ENCODE measurements at places on chromosomes 6 and 20.

DNA sequence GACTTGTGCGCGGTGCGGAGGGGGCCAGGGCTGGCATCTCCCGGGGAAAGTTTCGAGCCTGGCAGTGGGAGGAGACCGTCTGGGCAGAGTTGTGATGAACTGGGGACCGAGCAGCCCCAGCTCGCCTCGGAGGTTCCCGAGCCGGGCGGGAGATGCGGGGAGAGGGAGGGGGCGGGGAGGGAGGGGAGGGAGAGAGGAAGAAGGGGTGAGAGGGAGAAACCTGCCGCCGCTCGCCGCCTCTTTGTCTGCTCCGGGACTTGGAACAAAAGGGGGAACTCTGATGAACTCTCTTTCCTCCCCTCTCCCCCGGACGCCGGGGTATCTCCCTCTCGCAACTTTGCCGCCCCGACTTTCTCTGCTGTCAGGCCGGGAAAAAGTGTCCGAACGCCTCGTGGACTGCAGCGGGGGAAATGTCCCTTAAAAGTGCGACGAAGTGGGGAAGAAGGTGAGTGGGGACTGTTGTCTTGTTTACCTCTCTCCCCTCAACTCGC lies 72.7 kb downstream of the SOX4 start:
- no peak for DNase-seq

DNA sequence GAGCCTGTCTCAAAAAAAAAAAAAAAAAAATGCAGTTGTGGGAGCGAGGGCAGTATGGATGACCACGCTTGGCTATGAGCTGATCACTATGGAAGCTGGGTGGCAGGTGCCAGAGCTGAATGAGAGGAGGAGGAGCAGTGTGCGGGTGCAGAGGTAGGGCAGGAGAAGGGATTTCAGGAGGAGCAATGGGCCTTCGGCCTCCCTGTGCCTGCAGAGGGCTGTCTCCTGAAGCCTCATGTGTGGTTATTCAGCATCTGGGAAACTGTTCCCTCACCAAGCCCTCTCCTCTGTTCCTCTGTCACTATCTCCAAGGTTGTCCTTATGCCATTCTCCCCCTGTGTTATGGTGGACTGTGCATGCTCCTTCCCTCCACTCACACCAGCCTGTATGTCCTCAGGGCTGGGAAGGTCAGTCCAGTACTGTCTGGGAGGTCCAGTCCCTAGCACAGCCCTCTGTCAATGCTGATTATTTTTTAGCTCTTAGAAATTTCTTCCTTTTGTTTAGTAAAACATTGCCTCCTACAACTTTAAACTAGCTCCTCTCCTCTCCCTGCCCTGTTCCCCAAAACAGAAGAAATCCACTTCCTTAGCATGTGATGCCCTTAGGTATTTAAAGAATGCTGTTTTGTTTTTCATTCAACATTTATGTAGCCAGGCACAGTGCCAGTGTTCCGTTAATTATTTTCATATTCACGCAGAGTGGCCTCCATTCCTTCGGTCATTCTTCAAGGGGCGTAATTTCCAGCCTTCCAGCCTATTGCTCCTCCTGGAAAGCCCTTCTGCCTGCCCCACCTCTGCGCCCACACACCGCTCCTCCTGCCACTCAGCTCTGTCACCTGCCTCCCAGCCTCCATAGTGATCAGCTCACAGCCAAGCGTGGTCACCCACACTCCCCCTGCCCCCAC lies 48.9 kb downstream of the CNBD2 start:
- no peak for DNase-seq

GRCh38 chr6:50699051-50699775 lies 14.1 kb upstream of the TFAP2D start:
- no peak for DNase-seq

DNA sequence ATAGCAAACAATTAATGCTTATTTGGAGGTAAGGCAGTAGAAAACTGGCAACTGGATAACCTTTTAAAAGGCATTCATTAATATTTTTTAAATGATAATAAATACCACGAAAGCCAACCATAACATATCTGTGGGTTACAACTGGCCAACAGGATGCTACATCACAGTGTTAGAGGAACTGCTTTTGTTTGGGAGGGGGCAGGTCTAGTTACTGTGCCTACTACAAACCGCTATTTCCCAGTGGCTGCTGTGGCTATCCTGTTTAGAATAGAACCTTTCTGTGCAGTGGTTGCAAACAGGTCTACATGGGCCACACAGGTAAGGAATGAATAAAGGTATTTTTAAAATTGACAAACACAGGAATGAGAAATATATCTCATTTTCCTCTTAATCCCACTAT lies 976 bp downstream of the PIGT start:
- no peak for DNase-seq

- DNase-seq: no peak
Measured at GRCh38 chr20:47311967-47312681, 44.4 kb downstream of the ZMYND8 start.

- DNase-seq: no peak
Measured at GRCh38 chr20:59103573-59103972, 60.0 kb upstream of the ZNF831 start.

DNA sequence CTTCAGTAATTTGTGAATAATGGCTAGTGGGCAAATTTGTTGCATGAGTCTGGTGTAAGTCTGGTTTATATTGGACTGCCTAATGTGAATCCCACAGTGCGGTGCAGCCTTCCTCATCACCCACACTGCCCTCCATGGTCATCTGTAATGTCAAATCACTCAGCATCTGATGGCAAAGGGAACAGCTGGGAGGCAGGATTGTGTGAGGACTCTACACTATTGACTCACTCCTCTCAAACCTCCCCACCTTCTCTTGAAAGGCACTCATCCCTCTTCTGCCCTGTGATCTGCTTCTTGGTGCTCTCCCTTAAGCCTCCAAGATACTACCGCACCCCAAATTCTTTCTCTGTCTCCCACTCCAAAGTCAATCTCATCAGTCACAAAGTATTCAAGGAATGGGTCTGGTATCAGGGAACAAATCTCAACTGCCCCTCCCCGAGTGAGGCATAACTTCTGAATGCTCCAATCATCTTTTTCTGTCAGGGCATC lies 146.0 kb upstream of the BEND6 start:
- no peak for DNase-seq

- DNase-seq: no peak
Measured at GRCh38 chr6:47342824-47343223, 33.1 kb upstream of the TNFRSF21 start.

DNA sequence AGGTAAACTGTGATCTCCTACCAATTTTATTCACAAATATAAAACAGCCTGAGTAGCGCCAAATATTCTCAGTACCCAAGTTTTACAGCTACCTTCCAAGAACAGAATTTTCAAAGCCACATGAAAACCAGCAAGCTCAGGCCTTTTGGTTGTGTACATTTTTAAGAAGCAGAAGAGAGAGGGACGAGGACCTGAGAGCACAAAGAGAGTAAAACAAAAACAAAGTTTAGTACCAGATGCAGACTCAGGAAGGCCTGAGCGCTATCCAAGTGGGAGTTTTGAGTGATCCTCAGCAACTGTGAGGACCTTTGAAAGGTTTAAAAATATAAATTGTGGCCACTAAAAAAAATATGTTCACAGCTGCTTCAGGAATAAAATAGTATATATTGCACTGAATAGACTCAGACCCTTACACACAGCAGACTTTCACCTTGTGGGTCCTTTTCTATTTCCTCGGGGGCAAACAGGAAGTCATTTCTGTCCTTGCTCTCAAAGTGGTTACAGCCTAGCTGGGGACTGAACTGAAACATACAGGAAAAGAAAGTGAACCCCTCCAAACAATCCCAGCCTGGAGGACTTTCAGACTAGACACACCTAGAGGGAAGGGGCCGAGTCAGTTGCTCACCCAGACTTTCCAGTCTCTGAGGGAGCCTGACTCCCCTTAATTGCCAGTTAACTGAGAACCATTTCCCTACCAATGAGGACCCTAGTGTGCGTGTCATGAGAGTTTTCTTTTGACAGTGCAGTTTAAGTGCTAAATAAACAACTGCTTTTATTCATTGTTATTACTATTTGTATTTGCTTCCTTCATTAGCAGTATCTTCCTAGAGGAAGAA lies 48.5 kb upstream of the NT5E start:
- no peak for DNase-seq

DNA sequence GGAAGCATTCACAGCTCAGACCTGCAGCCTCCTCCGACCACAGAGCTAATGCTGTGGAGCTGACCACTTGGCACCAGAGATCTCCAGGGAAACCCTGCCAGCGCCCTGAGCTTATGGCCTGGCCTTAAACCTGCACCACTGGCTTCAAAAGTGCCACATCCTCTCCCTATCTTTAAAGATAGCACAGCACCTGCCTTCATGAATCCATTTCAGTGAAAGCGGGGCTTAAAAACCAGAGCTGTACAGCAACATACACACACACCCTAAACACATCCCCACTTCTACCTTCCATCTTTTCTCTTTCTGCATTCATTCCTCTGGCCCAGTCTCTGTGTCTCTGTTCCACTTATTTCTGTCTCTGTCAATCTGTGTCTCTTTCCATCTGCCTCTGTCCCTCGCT lies 59.8 kb upstream of the CCDC167 start:
- no peak for DNase-seq

GRCh38 chr6:31068669-31069340 lies 43.6 kb downstream of the C6orf15 start:
- peak; percentile 63 for DNase-seq

GRCh38 chr20:19874040-19874727 lies 116.1 kb downstream of the RIN2 start:
- DNase-seq: no peak

DNA sequence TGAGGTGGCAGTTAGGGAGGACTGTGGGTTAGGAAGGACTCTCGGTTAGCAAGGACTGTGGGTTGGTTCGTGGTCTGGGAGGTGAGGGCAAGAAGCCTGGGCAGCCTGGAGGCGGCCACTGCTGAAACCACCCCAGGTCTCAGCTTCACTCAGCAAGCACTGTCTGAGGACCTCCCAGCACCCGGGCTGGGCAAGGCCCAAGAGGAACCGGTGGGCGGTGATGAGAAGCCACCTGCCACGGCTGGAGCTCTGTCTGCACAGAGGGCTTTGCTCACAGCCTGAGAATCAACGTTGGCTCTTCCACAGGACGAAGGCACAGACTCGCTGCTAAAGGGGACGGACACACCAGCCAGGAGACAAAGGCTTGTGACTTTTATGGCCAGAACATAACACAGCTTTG lies 69.3 kb downstream of the DACT2 start:
- DNase-seq: no peak

- DNase-seq: peak; percentile 15
Measured at GRCh38 chr6:113425977-113426660, 431.0 kb upstream of the MARCKS start.

DNA sequence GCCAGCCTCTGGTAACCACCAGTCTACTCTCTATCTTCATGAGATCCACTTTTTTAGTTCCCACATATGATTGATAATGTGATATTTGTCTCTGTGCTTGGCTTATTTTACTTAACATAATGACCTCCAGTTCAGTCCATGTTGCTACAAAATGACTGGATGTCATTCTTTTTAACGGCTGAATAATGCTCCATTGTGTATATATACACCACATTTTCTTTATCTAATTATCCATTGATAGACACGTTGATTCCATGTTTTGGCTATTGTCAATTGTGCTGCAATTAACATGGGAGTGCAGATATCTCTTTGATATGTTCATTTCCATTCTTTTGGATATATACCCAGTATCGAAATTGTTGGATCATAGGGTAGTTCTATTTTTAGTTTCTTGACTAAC lies 89.3 kb downstream of the ATRN start:
- no peak for DNase-seq

- no peak for DNase-seq
Measured at GRCh38 chr6:46015119-46015968, at the start of gene CLIC5. Gene CLIC5, minus strand, starts transcription at chr6:46015860. Its CDS starts 318 bp downstream, at chr6:46015542.

GRCh38 chr6:8047541-8048292 lies 16.5 kb downstream of the BLOC1S5 start:
- DNase-seq: no peak

DNA sequence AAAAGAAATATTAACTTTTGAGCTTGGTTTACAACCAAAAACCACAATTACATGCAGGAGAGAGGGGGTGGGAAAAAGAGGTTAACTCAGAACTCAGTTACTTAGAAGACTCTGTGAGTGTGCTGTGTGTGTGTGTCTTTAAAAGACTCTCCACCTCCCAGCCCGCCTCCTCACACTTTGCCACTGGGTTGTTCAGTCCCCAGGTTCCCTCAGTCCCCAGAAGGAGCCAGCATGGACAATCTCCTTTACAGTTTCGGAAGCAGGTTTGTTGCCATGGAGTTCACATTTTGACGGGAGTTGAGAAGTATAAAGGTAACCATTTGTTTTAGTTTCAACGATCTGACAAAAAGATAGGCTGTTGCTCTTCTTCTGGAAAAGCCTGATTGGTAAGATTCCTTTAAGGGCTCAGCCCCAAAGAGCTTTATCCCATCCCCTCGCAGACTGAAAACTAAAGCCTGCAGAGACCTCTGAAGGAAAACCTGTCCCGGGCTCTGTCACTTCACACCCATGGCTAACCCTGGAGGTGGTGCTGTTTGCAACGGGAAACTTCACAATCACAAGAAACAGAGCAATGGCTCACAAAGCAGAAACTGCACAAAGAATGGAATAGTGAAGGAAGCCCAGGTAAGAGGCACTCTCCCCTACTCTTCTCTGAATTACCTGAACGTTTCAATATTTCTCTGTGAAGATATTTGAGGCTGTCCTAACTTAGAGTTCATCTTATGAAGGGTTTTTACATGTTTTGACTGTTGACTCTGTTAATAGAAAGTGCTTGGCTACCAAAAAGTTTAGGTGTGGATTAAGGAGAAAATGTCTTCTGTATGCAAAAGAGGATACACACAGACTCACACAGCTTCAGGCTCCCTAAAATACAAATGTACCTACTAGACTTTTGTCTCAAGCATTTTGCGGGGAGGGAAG lies at the start of gene SPTLC3:
TSS of gene SPTLC3 (plus strand) at position 212 of the 921 bp plus-strand sequence. CDS start at position 508, 296 bp downstream.
- no peak for DNase-seq

DNA sequence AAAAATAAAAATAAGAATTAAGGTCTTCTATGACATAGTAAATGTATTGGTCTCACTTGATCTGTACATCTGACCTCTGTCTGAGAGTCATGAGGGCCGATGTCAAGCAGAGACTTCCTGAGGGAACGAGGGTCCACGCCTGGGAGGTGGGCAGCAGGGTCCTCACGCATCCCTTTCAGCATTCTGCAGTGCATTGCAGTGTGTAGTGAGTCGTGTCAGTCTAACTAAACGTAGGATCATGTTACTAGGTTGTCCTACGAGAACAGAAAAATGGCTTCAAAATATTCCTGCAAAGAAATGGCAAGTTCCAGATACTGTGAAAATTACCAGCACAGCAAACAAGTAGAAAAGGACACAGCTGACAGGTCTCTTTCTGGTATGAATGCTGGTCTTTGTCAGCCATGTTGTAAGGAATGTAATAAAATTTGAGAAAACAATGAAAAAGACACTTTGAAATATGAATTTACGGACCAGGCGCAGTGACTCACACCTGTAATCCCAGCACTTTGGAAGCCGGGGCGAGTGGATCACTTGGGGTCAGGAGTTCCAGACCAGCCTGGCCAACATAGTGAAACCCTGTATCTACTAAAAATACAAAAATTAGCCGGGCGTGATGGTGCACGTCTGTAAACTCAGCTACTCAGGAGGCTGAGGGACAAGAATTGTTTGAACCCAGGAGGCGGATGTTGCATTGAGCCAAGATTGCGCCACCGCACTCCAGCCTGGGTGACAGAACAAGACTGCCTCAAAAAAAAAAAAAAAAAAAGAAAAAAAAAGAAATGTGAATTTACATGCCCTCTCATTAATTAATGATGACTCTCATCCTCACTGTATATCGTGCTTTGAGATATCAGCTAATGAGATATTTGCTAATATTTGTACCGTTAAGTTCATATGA lies 2.4 kb upstream of the AHCY start:
- no peak for DNase-seq

- DNase-seq: no peak
Measured at GRCh38 chr20:23988561-23988960, at the start of gene GGTLC1. Gene GGTLC1, minus strand, starts transcription at chr20:23988779. Its CDS starts 2,168 bp downstream, at chr20:23986611.

Data from D721Med (cell line).